A549 treated with RU486 at 1 μM for 4 hours (cell line): ENCODE measurements at places on chromosomes 6 and 20. TPM values are rescaled to one million over a fixed set of nuclear protein-coding genes. Genes with fewer than 3 reads are reported as not detected.

The OR2J3 gene
- total RNA-seq: not detected in 5 replicates

The OLIG3 gene
- total RNA-seq: not detected in 5 replicates

The RAD21L1 gene
- not detected in 5 replicates for total RNA-seq

The FOXA2 gene
- 12.9 to 20.9 TPM (median 19.3 TPM) in 5 replicates for total RNA-seq

The WTAP gene
- 53.1 to 76.1 TPM (median 71.2 TPM) in 5 replicates for total RNA-seq

The ACSS1 gene
- total RNA-seq: 7.4 to 12.0 TPM (median 10.9 TPM) in 5 replicates

The WFDC2 gene
- total RNA-seq: not detected in 5 replicates

The RPS6KA2 gene
- 0.07 to 0.46 TPM (median 0.08 TPM) in 5 replicates for total RNA-seq

The BPIFB4 gene
- not detected in 5 replicates for total RNA-seq

The GLP1R gene
- not detected in 5 replicates for total RNA-seq

The RNF182 gene
- total RNA-seq: 2.5 to 3.7 TPM (median 3.3 TPM) in 5 replicates

The SCRT2 gene
- total RNA-seq: not detected in 5 replicates

The DEFB124 gene
- not detected in 5 replicates for total RNA-seq

The UNC5CL gene
- total RNA-seq: 0.30 to 0.57 TPM (median 0.42 TPM) in 5 replicates

The SYCP2 gene
- total RNA-seq: 0.30 to 0.80 TPM (median 0.32 TPM) in 5 replicates

The STMND1 gene
- not detected in 5 replicates for total RNA-seq

The TULP1 gene
- total RNA-seq: not detected in 5 replicates

The CENPQ gene
- 3.4 to 8.9 TPM (median 8.2 TPM) in 5 replicates for total RNA-seq

The CDSN gene
- not detected in 5 replicates for total RNA-seq

The CST3 gene
- total RNA-seq: 228 to 416 TPM (median 390 TPM) in 5 replicates

The PTP4A1 gene
- total RNA-seq: 86.2 to 152 TPM (median 136 TPM) in 5 replicates

The LRRN4 gene
- 0.07 to 0.08 TPM in 2 of 5 replicates, not detected in the others for total RNA-seq

The FBXO5 gene
- 12.7 to 26.0 TPM (median 20.7 TPM) in 5 replicates for total RNA-seq

The MMP24 gene
- 15.4 to 20.7 TPM (median 20.1 TPM) in 5 replicates for total RNA-seq

The KCNK15 gene
- 0.42 to 0.96 TPM (median 0.80 TPM) in 5 replicates for total RNA-seq

The SALL4 gene
- 1.3 to 1.8 TPM (median 1.4 TPM) in 5 replicates for total RNA-seq

The PANK2 gene
- 51.7 to 59.5 TPM (median 57.6 TPM) in 5 replicates for total RNA-seq

The APOBEC2 gene
- total RNA-seq: not detected in 5 replicates

The ENPP5 gene
- not detected in 5 replicates for total RNA-seq

The SYS1 gene
- total RNA-seq: 29.1 to 31.6 TPM (median 30.4 TPM) in 5 replicates

The LY6G5B gene
- 3.7 to 6.0 TPM (median 4.3 TPM) in 5 replicates for total RNA-seq

The PXMP4 gene
- total RNA-seq: 4.4 to 7.1 TPM (median 6.3 TPM) in 5 replicates

The BMP6 gene
- total RNA-seq: 13.7 to 21.7 TPM (median 20.3 TPM) in 5 replicates

The KCNK16 gene
- total RNA-seq: not detected in 5 replicates

The MAPK13 gene
- total RNA-seq: 0.96 to 1.6 TPM (median 1.3 TPM) in 5 replicates

The ULBP2 gene
- 2.7 to 4.2 TPM (median 3.5 TPM) in 5 replicates for total RNA-seq

The IMPG1 gene
- total RNA-seq: not detected in 5 replicates

The ALDH8A1 gene
- 0.08 to 0.17 TPM (median 0.13 TPM) in 4 of 5 replicates, not detected in the other for total RNA-seq

The DUSP15 gene
- 0.57 to 1.8 TPM (median 0.95 TPM) in 5 replicates for total RNA-seq

The PROKR2 gene
- not detected in 5 replicates for total RNA-seq

The MUC22 gene
- 0.01 to 0.03 TPM in 2 of 5 replicates, not detected in the others for total RNA-seq

The MCCD1 gene
- not detected in 5 replicates for total RNA-seq

The LHFPL5 gene
- 0.05 TPM in 1 of 5 replicates, not detected in the others for total RNA-seq

The ADGRF1 gene
- 0.33 TPM in 1 of 5 replicates, not detected in the others for total RNA-seq

The NT5E gene
- total RNA-seq: 20.4 to 42.9 TPM (median 36.6 TPM) in 5 replicates

The PLCG1 gene
- total RNA-seq: 24.5 to 48.9 TPM (median 37.0 TPM) in 5 replicates

The C6orf58 gene
- total RNA-seq: 0.13 to 0.33 TPM (median 0.13 TPM) in 3 of 5 replicates, not detected in the others

The RAMACL gene
- total RNA-seq: 0.09 to 0.18 TPM in 2 of 5 replicates, not detected in the others

The GCNT2 gene
- 5.8 to 9.3 TPM (median 7.0 TPM) in 5 replicates for total RNA-seq

The NKX2-4 gene
- 0.06 TPM in 1 of 5 replicates, not detected in the others for total RNA-seq
